CD8-positive, alpha-beta memory T cell (primary cell): ENCODE measurements at places on chromosomes 16 and 17. TPM values are rescaled to one million over a fixed set of nuclear protein-coding genes. Genes with fewer than 3 reads are reported as not detected.

GRCh38 chr17:5283571-5284315 is 1.7 kb downstream of the RABEP1 start:
- no peaks in the 10 kb centered on the region for H3K27me3 ChIP-seq
- peak overlapping the region; percentile 7 for H3K27ac ChIP-seq
- no peaks in the 10 kb centered on the region for H3K36me3 ChIP-seq
- no peak for DNase-seq

- H3K36me3 ChIP-seq = no peaks in the 10 kb centered on the region
- H3K27me3 ChIP-seq = no peaks in the 10 kb centered on the region
- H3K27ac ChIP-seq = no peak overlapping the region
- no peak overlapping the region for H3K4me3 ChIP-seq
- DNase-seq = no peak
Measured at GRCh38 chr16:80123189-80123588, 417.6 kb upstream of the DYNLRB2 start.

DNA sequence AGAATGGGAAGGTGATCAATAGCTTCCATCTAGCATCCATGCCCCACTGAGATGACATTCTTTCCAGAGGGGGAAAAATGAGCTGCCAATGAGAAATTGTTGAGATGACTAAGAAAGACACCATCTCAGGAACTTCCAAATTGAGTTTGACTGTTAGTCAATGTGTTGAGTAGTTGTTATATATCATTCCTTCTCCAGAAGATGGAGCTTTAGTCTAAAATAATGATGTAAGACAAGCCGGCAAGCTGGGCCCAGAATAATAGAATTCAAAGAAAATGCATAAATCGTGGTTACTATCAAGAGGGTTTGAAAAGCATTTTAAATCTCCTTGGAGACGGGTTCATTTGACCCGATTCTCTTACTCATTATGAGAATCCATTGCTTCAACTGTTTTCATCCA is 71.0 kb upstream of the ATF7IP2 start:
- H3K27ac ChIP-seq = no peak overlapping the region
- no peaks in the 10 kb centered on the region for H3K4me1 ChIP-seq
- H3K4me3 ChIP-seq = no peak overlapping the region
- H3K27me3 ChIP-seq = no peaks in the 10 kb centered on the region

DNA sequence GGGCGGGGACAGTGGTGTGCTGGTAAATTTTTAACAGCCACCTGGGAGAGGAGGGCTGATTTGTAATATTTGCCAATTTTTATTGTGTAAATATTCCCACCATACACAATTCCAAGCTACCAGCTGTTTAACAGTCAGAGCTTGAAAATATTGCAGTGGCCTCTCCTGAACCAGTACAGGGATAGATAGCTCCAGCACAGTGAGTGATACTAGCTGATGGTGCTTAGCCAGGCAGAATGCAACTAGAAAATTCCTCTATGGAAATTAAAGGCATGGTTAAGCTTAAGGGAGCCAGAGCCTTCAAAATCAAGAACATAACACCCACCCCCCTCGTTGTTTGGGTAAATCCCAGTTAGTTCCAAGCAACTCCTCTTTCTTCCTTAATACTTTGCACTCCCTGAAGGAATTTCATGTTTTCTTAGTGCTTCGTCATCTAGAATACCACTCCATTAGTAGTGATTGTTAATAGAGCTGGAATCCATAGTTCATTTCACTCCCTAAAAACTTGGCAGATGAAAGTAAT is 96.6 kb downstream of the CYB561 start:
- no peaks in the 10 kb centered on the region for H3K27me3 ChIP-seq
- no peak overlapping the region for H3K4me3 ChIP-seq
- no peaks in the 10 kb centered on the region for H3K36me3 ChIP-seq

GRCh38 chr16:48014349-48015135 is 141.3 kb downstream of the ABCC12 start:
- H3K36me3 ChIP-seq = no peaks in the 10 kb centered on the region
- no peaks in the 10 kb centered on the region for H3K27me3 ChIP-seq
- H3K27ac ChIP-seq = no peak overlapping the region
- H3K4me3 ChIP-seq = no peak overlapping the region
- no peaks in the 10 kb centered on the region for H3K4me1 ChIP-seq

DNA sequence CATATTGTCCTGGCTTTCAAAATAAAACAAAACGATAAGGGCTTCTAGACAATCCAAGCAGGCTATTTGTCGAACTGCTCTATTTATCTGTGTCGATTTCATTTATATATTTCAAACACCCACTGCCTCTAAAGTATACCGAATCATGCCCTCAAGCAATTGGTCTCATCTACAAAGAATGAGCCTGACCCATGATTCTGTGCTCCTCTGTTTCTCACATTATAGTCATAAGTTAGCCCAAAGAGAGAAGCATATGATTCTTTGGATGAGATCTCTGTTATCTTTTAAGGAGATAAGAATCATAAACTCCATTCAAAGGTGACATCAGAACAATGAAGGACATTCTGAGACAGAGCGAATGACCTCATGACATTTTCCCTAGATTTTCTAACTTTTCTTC is 191.1 kb downstream of the MAP2K6 start:
- no peak overlapping the region for H3K4me3 ChIP-seq
- no peak for DNase-seq
- H3K36me3 ChIP-seq = no peaks in the 10 kb centered on the region
- no peak overlapping the region for H3K27ac ChIP-seq

DNA sequence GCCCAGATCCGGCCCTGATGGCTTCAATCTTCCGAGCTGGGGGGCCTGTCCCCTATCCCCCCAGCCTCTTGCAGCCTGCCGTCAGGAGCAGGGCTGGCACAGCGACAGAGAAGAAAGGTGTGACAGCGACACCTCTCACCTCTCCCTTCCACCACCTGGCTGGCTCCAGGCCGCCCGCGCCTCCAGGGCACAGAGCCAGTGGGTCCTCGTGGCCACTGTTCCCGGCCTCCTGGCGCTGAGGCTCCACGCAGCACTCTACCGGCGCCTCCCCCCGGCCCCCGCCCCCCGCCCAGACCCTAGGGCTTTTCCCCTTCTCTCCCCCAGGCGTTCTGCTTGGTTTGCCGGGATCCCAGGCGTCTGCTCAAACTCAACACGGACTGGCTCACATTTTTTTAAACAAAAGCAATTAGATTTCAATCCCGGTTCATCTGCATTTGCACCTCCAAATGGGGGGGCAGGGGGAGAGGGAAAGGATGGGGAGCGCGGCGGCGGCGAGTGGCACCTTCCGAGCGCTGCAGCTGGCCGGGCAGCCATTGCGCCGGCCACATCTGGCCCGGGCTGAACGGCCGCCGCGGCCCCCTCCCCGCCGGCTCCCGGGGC is 12.8 kb upstream of the CBX8 start:
- H3K4me1 ChIP-seq = peaks cover 38% of the 10 kb centered on the region
- H3K36me3 ChIP-seq = no peaks in the 10 kb centered on the region
- peak overlapping the region; percentile 4 for H3K27ac ChIP-seq
- H3K27me3 ChIP-seq = peaks cover 76% of the 10 kb centered on the region

GRCh38 chr17:78214016-78214705 is at the start of gene BIRC5:
Gene BIRC5 (plus strand): TSS chr17:78214253. CDS start chr17:78214317, 64 bp downstream.
- DNase-seq = peak; percentile 83
- H3K4me1 ChIP-seq = peaks cover 6% of the 10 kb centered on the region
- peak within 1 kb of the TSS; percentile 53 for H3K4me3 ChIP-seq
- no peaks in the 10 kb centered on the region for H3K36me3 ChIP-seq
- H3K27ac ChIP-seq = peak within 1 kb of the TSS; percentile 59
- H3K27me3 ChIP-seq = no peaks in the 10 kb centered on the region

- H3K36me3 ChIP-seq = no peaks in the 10 kb centered on the region
- no peak for DNase-seq
- H3K27ac ChIP-seq = no peak overlapping the region
- H3K4me3 ChIP-seq = no peak overlapping the region
- peaks cover 6% of the 10 kb centered on the region for H3K4me1 ChIP-seq
Measured at GRCh38 chr17:43667947-43668348, 6.2 kb upstream of the MEOX1 start.

DNA sequence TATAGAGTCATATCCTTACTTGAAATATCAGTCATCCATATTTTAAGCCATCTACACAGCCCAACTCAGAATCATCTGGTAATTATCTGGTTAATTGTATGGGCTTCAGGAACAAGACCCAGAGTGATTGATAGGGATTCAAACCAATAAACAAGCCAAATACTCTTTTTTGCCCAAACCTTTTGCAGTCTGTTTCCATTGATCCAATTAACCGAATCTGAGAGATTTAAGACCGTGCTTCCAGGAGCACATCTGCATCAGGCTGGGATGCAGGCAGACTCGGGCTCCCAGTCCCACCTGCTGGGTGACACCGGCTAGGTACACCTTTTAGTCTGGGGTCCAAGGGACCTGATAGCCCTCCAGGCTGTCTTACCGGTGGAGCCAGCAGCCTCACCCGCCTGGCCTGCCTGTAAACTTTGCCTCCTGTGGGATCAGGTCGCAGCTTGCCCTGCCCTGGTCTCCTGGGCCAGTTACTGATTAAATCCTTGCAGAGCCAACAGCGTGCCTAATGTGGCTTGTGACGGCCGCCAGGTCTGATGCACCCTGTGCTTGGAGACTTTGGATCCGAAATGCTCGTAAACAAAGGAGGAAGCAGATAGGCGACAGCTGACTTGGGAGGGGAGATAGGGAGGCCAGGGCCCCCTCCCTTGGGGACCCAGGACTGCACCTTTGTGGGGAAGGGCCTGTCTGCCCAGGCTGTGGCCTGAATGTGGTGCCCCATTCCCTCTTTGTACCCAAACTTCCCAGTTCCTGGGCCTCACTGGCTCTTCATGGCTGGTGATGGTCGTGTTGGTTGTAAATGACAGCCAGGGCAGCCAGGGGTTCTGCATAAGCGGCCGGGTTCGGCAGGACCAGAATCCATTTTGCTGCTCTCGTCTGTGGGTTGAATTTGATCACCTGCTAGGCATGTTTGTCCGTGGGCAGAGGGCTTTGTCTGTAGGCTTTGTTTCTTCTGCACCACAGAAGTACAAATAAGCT is 3.8 kb downstream of the CMIP start:
- DNase-seq = no peak
- no peaks in the 10 kb centered on the region for H3K36me3 ChIP-seq
- H3K27me3 ChIP-seq = no peaks in the 10 kb centered on the region
- peak overlapping the region; percentile 9 for H3K4me3 ChIP-seq

GRCh38 chr17:17056156-17056539 is 13.9 kb downstream of the MPRIP start:
- H3K4me3 ChIP-seq = no peak overlapping the region
- peaks cover 18% of the 10 kb centered on the region for H3K4me1 ChIP-seq
- H3K36me3 ChIP-seq = no peaks in the 10 kb centered on the region
- no peak for DNase-seq
- no peak overlapping the region for H3K27ac ChIP-seq

DNA sequence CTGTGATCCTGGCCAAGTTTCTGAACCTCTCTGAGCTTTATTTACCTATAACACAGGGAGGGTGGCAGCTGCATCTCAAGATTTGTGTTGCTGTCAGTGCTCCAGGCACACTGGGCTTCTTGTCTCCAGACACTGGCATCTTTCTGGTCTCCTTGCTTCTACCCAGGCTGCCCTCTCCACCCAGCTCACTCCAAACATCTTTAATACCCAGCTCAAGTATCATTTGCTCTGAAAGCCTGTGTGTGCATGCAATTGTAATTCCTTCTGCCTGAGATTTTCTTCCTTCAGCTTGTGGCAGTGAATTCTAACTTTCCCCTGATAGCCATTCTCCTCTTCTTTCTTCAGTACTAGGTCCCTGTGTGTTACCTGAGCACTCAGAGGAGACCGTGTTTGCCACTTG is 50.7 kb upstream of the USP7 start:
- no peak overlapping the region for H3K27ac ChIP-seq
- H3K4me1 ChIP-seq = no peaks in the 10 kb centered on the region
- no peak for DNase-seq
- H3K27me3 ChIP-seq = no peaks in the 10 kb centered on the region
- H3K36me3 ChIP-seq = no peaks in the 10 kb centered on the region

GRCh38 chr16:85428168-85428898 is 184.8 kb upstream of the GSE1 start:
- H3K36me3 ChIP-seq = no peaks in the 10 kb centered on the region
- no peaks in the 10 kb centered on the region for H3K27me3 ChIP-seq
- H3K4me1 ChIP-seq = no peaks in the 10 kb centered on the region
- no peak overlapping the region for H3K27ac ChIP-seq
- DNase-seq = no peak

Gene FADS6
- not detected for polyA plus RNA-seq

Gene HSPB9
- polyA plus RNA-seq = not detected

Gene SLC47A1
- 0.29 TPM for polyA plus RNA-seq

Gene CD300A
- 121 TPM for polyA plus RNA-seq

Gene TNS4
- 0.41 TPM for polyA plus RNA-seq

Gene TP53TG3
- polyA plus RNA-seq = not detected

Gene ALOX12B
- not detected for polyA plus RNA-seq

Gene GJD3
- polyA plus RNA-seq = 0.40 TPM

Gene UTS2R
- polyA plus RNA-seq = not detected

Gene NPIPB6
- polyA plus RNA-seq = 0.28 TPM

Gene NDE1
- polyA plus RNA-seq = 55.9 TPM
